NCI-H460 (cell line): ENCODE measurements at places on chromosomes 1 and 21. TPM values are rescaled to one million over a fixed set of nuclear protein-coding genes. Genes with fewer than 3 reads are reported as not detected.

Gene NUCKS1
- total RNA-seq: 269 and 297 TPM in 2 replicates

Gene MAN1C1
- total RNA-seq: 0.10 TPM in 1 of 2 replicates, not detected in the other

Gene CYB5RL
- 2.8 and 3.2 TPM in 2 replicates for total RNA-seq

Gene KDM5B
- total RNA-seq: 40.1 and 46.3 TPM in 2 replicates

Gene CHAF1B
- total RNA-seq: 7.9 TPM in 2 replicates

Gene RBP7
- total RNA-seq: 0.49 and 0.62 TPM in 2 replicates

Gene SLC1A7
- not detected in 2 replicates for total RNA-seq

Gene OR2L13
- total RNA-seq: not detected in 2 replicates

Gene CASQ2
- total RNA-seq: not detected in 2 replicates

Gene ARHGEF19
- 6.1 and 6.3 TPM in 2 replicates for total RNA-seq

Gene CLIC6
- total RNA-seq: not detected in 2 replicates

Gene WDR64
- not detected in 2 replicates for total RNA-seq

Gene HSD3B1
- total RNA-seq: not detected in 2 replicates

Gene SPAG17
- not detected in 2 replicates for total RNA-seq

Gene PROK1
- not detected in 2 replicates for total RNA-seq

Gene HSF2BP
- 1.0 and 1.1 TPM in 2 replicates for total RNA-seq

Gene LRRC41
- total RNA-seq: 46.7 and 50.4 TPM in 2 replicates

Gene PTPRF
- 30.8 and 32.0 TPM in 2 replicates for total RNA-seq

Gene RBM11
- total RNA-seq: 1.3 and 1.8 TPM in 2 replicates

Gene OR6N1
- not detected in 2 replicates for total RNA-seq

Gene IL6R
- total RNA-seq: 4.9 and 7.6 TPM in 2 replicates

Gene DNAH14
- total RNA-seq: 106 and 108 TPM in 2 replicates

Gene TCHHL1
- total RNA-seq: not detected in 2 replicates

Gene EPS15
- total RNA-seq: 20.5 and 21.3 TPM in 2 replicates

Gene MIGA1
- total RNA-seq: 14.4 and 15.7 TPM in 2 replicates

Gene ZP4
- total RNA-seq: not detected in 2 replicates

Gene PGLYRP4
- not detected in 2 replicates for total RNA-seq

Gene MX2
- total RNA-seq: 0.42 and 1.3 TPM in 2 replicates

Gene ANGPTL1
- total RNA-seq: 0.10 TPM in 1 of 2 replicates, not detected in the other

Gene AMPD1
- not detected in 2 replicates for total RNA-seq

Gene SPSB1
- total RNA-seq: 11.6 and 14.4 TPM in 2 replicates

Gene NUDT4B
- total RNA-seq: 27.7 and 40.6 TPM in 2 replicates

Gene VWA5B1
- not detected in 2 replicates for total RNA-seq

Gene TDRD5
- 0.10 and 0.14 TPM in 2 replicates for total RNA-seq

Gene ORC1
- total RNA-seq: 8.3 and 8.5 TPM in 2 replicates

Gene CYP2J2
- total RNA-seq: 0.25 TPM in 1 of 2 replicates, not detected in the other

Gene RAB3B
- 88.3 and 96.5 TPM in 2 replicates for total RNA-seq

Gene C4BPB
- not detected in 2 replicates for total RNA-seq

Gene VAMP4
- 8.5 and 10.0 TPM in 2 replicates for total RNA-seq

Gene TNFAIP8L2
- total RNA-seq: not detected in 2 replicates

Gene CD1D
- total RNA-seq: 0.07 TPM in 1 of 2 replicates, not detected in the other

Gene HLX
- 0.42 and 2.1 TPM in 2 replicates for total RNA-seq
